ENCODE measurements at places on chromosomes 7 and 10.
A peak's percentile ranks its signal among the peaks of the same experiment; 100 is the strongest.

DNA sequence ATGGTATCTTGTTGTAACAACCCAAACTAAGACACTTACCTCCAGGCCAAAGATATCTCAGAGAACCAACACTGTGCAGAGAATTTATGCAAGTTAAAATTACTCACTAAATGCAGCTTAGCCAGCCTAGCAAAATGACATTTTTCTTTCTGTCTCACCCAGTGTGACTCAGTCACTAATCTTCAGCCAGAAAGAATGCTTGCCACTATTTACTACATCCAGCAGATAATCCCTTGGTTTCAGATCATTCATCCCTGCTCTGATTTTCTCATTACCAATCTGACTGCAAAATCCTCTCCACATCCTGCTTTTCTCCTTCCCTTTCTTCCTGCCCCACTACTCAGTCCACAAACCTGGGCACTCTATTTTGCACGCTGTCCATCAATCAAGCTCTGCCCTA is 93.5 kb upstream of the NEBL start:
- no peak for DNase-seq

DNA sequence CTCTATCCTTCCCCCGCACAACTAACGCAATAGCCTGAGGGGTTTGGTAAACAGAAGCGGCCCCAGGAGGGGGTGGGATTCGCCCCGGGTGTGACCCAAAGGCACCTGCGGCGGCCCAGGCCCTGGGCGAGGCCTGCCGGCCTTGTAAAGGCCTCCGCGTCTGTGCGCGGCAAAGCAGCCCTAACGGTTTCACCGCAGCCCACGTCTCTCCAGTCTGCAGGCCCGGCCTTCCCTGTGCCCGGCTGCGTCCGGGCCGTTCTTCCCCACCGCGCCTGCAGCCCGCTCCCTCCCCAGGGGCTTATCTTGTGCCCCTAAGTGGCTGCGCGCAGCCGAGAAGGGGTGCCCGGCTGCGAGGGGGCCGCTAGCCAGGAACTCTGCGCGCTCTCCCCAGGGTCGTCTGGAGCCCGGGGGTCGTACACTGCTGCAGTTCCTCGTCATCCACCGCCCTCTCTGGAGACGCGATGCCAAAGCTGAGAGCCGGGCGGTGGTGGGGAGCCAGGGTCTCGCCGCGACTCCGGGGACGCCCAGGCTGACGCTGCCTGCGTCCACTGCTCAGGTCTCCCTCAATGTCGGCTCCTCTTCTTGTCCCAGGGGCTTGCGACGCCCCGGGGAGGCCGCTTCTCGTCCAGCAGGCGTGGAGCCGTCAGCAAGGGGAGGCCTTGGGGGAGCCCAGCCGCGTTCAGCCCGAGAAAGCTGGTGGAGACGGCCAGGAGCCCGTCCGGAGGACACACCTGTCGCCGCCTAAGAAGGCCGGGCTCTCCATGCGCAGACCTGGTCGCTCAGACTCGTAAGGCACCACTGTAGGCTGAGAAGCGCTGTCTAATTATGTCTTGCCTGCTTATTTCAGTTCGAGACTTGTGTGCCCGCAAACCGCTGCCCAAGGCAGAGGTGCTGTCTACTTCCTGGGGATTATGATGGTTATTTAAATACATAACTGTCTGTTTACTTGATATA is 132.3 kb downstream of the SPAG6 start:
- no peak for DNase-seq

DNA sequence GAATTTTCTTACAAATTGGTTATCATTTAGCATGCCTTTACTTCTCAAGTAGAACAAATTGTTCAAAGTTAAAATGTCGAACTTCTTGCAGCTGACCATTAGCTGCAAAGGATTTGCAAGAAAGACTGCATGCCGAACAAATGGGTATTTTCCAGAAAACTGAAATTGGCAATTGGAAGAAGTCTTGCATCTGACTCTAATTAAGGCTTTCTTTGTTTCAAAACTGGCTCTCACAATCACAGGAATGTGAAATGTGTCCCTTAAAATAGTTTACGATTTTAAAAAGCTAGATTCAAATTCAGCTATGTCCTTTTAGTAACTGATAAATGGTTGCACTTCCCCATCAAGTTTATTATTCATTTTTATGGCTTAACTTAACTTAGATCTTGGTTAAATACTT is 207.9 kb downstream of the ARL4A start:
- no peak for DNase-seq

DNA sequence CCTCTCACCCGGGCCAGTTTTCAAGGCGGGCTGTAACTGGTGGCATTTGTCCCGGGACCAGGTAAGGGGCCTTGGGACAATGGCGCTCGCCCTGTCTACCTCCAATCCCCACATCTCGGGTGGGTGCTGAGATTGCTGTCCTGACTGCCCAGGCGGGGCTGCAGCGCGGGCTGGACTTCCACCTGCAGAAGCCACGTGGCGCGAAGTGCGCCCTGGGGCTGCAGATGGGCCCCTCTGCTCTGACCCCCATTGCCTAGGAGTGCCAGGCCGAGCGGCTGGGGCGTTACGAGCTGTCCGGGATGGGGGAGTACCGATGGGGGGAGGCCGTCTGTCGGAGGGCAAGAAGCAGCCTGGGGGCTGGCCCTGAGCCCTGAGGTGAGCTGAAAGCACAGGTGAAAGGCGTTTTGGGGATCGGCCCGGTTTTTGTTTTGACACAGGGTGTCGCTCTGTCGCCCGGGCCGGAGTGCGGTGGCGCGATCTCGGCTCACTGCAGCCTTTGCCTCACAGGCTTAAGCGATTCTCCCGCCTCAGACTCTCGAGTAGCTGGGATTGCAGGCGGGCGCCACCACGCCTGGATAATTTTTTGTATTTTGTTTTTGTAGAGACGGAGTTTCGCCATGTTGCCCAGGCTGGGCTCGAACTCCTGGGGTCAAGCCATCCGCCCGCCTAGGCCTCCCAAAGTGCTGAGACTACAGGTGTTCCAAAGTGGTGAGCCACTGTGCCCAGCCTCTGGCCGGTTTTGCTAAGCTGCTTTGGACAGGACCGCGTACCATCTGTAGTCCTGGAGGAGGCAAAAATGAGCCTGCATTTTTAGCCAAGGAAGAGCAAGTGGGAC is at the start of gene SFXN2:
Gene SFXN2, plus strand, starts transcription at position 16 of the 835 bp plus-strand sequence. CDS start 12,001 bp downstream, outside the sequence.
- no peak for DNase-seq

- no peak for DNase-seq
Observed at GRCh38 chr10:130750441-130750840, 561.1 kb downstream of the TCERG1L start.

DNA sequence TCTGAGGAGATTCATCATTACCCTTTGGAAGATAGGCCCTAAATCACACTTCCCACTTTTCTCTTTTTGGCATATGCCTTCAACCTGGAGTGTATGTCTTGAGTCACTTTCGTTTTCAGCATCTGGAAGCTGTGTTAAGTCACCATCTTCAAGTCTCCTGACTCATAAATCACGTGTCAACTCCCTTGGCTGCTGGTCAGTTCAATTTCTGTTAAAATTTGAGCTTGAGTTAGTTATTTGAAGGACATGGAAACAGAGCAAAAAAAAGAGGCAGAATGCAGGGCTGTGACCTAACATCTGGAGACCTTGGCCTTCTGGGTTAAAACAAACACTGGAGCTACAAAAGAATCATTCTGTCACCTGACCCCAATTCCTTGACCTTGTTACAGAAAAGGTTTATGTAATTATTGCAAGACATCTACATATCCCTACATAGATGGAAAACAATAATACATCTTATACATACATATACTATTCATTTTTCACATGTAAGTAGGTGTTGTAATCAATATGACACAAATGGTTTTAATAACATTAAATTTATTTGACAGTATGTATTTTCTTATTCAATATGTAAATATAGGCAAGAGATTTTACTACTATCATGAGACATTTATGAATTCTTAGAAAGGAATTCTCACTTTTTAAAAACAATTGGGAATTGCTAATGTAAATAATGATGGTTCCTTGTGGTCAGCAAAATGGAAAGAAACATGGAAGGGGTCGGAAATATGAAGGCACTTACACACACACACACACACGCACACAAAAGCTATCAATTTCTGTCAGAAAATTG is 169.7 kb upstream of the PHYHIPL start:
- DNase-seq = no peak

- no peak for DNase-seq
Observed at GRCh38 chr7:7434329-7434728, 101.3 kb downstream of the COL28A1 start.

- DNase-seq = no peak
Observed at GRCh38 chr10:113261161-113261560, 291.7 kb upstream of the HABP2 start.

DNA sequence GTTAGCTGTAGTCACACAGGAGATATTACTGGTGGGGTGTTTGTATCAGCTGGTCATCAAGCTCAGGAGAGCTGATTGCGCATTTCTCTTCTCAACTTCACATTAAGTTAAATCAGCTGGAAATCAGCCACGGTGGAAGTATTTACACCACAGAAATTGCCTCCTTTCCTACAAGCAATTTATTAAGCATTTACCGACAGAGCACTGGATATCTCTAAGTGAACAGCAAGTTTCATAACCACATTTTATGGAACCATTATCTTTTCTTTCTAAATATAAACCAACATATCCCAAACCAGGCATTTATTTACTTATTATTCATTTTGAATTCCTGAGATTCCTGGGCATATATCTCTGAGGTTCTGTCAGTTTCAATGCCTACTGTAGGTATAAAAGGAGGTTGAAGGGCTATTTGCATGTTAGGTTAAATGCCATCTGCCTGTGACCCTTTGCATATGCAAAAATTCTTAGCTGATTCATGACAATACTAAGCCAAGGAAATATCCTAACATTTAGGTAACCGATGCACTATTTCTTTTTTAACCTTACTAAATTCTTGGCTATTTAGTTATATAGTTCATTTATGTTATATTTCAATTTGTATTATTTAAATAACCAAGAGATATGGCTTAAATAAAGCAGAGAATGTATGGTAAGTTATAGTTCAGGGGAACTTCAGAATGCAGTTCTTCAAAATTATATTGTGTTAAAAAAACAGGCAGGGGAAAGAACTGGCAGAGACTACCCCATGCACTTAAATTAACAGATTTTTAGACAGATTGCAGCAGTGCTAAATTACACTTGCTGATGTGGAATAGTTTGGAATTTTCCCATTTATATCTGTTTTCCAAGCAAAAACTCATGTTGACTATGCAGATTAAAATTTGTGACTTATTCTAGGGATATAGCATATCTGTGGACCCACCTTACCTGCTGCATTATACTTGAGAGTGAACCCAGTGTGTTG is 56.8 kb downstream of the DYNC1I1 start:
- DNase-seq = no peak

DNA sequence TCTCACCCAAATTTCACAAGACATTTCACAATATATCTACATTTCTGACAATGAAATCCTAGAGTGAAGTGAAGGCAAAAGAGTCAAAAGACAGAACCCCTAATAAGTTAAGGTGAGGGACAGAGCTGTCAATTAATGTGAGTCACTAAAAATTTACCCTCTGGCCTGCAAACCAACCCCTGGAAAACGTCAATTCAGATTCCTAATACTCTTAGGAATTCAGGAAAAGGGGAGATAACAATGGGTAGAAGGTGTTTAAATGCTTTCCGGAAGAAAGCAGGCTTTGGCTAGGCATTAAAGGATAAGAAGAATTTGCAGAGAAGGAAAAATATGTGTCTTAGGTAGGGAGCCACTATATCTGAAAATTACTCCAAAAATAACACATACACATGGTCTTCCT is 299.6 kb downstream of the INHBA start:
- DNase-seq = no peak

GRCh38 chr7:77188731-77189437 is 10.7 kb downstream of the FGL2 start:
- DNase-seq = no peak

GRCh38 chr10:11655836-11656235 is 44.4 kb upstream of the USP6NL start:
- DNase-seq = no peak

GRCh38 chr10:8050556-8051108 is 3.9 kb upstream of the GATA3 start:
- peak; percentile 52 for DNase-seq

- no peak for DNase-seq
Observed at GRCh38 chr7:149440222-149440621, 20.6 kb downstream of the ZNF777 start.

DNA sequence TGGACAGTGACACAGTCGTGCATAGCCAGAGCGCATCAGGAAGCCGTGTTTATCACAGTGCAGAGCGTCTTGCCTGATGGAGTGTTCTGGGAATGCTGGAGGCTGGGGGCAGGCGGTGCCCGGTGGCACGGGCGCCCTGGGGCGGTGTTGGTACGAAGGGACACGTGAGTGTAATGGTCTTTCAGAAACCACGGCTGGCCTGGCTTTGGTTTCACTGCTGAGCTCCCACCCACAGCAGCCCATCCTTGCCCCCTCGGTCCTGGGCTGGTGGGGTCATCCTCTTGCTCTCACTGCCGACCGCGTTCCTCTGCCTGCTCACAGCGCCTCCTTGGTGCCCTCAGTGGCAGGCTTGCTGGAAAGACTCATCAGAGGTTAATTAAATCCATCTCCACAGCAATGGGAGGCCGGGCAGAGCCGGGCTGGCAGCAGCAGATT is 50.6 kb downstream of the NKX6-2 start:
- DNase-seq = no peak

DNA sequence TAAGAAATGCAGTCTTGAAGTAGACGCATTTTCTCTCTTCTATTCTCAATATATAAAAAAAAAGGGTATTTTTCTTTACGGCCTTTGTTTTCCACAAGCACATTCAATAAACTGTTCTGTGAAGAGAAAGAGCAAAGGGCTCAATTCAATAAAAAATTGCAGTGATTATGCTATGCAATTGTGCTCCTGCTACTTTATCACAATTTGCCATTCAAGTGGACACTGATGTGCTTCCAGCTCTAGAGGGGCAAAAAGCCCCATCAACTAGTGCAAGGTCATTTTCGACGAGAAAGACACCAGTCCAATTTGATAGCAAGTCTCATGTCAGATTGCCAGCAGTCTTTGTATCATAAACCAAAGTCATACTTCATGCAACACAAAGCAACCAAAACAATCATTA is 82.6 kb upstream of the THSD7A start:
- DNase-seq = no peak

- no peak for DNase-seq
Observed at GRCh38 chr10:50619166-50619565, 4.6 kb downstream of the SGMS1 start.

DNA sequence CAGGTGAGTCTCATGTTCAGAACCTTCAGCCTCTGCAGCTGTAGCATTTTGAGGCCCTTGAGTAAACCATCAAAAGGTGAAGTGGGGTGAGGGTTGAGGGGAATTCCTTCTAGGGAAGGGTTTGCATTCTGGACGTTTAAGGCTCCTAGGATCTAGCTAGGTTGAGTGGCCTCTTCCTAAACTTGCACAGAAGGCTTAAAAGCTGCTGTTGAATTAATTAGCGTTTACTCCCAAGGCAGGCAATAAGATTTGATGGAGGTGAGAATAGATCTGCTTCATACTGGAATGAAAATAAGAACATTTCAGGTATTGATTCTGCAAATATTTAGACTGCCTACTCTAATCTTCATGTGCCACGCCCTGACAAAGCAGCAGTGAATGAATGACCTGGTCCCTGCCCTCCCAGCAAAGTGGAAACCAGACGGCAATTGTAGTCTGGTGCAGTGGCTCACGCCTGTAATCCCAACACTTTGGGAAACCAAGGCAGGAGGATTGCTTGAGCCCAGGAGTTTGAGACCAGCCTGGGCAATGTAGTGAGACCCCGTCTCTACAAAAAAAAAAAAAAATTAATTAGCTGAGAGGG is 11.4 kb upstream of the KPNA7 start:
- no peak for DNase-seq

GRCh38 chr10:110686949-110687348 is 42.8 kb downstream of the RBM20 start:
- DNase-seq = no peak

GRCh38 chr10:129771576-129771975 is 192.5 kb downstream of the EBF3 start:
- DNase-seq = no peak

- DNase-seq = no peak
Observed at GRCh38 chr7:129993275-129993674, 40.5 kb upstream of the UBE2H start.

All from PC-9 (cell line).